ENCODE measurements at places on chromosomes 12 and 14.

GRCh38 chr14:104580961-104581360 is 1.4 kb downstream of the C14orf180 start:
- no peak for DNase-seq

GRCh38 chr12:56775638-56776037 is 12.5 kb downstream of the HSD17B6 start:
- no peak for DNase-seq

DNA sequence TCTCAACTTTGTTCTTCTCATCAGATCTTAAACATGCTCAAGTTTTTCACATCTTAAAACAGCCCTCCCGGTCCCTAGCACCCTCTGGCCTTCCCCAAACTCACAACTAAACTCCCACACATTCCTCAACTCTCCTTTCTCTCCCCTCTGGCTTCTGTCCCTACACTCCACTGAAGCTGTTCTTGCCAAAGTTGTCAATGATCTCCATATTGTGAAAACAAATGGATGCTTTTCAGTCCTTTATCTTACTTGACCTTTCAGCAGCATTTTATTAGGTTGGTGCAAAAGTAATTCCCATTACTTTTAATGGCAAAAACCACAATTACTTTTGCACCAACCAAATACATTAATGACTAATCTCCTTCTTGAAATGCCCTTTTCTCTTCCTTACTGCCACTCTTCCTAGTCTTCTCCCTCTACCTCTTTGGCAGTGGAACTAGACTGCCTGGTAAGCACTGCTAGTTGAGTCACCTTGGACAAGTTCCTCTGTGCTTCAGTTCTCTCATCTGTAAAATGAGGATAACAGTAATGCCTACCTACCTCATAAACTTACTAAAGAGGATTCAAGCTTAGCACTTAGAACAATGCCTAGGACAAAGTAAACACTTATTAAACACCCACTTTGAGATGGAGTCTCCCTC is 16.0 kb downstream of the CERS5 start:
- DNase-seq: no peak

DNA sequence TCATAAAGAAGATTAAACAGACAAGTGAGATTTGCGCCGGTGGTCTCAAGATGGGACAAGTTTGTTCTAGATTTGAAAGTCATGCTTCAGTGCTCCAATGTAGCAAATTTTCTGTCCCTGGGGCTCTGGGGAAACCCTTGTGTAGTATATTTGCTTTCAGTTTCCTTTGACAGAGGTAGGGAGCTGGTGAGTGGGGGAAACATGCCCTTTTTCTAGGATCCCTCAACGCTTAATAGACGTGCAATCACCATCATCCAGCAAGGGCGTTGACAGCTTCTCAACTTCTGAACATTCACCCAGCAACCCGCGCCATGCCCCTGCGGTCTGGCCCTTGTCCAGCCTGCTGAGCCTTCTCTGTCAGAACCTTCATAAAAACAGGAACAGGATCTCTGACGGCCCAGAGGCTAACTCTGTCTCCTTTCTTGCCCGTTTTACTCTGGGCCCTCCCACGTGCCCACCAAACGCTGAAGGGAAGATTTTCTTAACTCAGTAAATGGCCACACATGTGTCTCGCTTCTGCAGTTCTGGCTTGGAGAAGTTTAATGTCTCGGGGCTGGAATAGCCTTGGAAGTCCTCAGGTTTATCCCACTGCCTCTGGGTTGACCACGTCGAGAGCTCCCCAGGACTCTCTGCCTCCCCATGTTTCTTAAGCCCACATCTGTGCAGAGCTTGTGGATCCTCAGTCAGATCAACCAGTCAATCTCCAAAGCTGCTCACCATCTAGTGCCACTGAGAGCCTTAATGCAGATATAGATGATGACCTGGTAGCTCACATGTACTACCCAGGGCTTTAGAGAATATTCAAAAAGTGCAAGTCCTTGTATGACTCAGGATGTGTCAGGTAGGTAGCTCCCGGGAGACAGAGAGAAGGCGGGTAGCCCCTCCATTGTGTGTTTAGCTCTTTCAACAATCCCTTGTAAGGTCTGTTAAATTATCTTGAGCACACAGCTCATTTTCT is 58.1 kb upstream of the CCND2 start:
- DNase-seq: no peak

GRCh38 chr12:130242506-130242905 is 80.2 kb downstream of the FZD10 start:
- no peak for DNase-seq

GRCh38 chr14:77100961-77101360 is 2.9 kb downstream of the CIPC start:
- no peak for DNase-seq

DNA sequence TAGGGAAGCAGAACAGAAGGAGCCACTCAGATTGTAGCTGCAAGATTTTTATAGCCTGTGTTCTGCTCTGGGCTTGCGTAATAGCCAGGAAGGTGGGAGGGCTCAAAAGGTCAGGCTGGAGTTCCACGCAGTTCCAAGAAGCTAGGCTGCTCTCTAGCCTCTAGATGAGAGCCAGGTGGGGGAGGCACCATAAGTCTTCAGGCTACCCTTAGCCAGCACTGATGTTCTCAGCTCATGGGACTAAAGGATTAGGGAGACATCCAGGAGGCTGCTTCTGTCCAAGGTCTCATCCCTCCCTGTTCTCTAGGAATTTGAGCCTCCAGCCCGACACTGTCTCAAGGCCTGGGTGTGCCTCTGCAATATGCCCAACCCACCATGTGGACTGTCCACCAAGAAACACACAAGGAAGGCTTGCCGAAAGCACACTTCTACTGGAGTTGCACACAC is 1.7 kb downstream of the LMBR1L start:
- peak; percentile 27 for DNase-seq

DNA sequence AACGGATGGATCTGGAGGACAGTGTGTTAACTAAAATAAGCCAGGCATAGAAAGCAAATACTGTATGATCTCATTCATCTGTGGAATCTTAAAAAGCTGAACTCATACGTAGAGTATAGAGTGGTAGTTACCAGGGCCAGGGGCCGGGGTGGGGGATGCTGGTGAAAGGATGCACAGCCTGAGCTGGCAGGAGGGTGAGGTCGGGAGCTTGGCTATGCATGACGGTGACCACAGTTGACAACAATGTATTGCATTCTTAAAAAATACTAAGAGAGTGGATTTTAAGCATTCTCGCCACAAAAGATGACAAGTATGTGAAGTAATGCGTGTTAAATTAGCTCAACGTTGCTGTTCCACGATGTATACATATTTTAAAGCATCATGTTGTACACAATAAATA is 351.3 kb downstream of the TMEM121 start:
- no peak for DNase-seq

- no peak for DNase-seq
These were observed 393.9 kb upstream of the RGS6 start for GRCh38 chr14:71538288-71538687.

DNA sequence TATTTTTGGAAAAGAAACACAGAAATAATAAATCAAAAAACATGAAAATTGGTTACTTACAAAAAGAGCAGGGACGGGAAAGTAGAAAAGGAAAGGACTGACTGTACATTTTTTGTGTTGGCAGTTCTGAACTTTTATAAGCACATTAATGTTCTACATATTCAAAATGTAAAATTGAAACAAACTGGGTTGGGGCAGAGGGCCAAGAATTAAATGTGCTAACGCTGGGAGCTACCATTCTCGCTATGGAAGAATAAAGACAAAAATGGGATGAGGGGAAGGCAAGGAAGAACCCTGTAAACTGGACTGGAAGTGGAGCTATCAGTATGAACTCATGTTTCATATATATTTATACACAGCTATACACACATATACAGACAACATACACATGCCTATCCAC is 24.5 kb downstream of the ATP2B1 start:
- DNase-seq: no peak

- no peak for DNase-seq
These were observed 283.5 kb upstream of the RGS6 start for GRCh38 chr14:71648725-71649124.

- no peak for DNase-seq
These were observed 5.5 kb downstream of the DNAH10 start for GRCh38 chr12:123767613-123768012.

DNA sequence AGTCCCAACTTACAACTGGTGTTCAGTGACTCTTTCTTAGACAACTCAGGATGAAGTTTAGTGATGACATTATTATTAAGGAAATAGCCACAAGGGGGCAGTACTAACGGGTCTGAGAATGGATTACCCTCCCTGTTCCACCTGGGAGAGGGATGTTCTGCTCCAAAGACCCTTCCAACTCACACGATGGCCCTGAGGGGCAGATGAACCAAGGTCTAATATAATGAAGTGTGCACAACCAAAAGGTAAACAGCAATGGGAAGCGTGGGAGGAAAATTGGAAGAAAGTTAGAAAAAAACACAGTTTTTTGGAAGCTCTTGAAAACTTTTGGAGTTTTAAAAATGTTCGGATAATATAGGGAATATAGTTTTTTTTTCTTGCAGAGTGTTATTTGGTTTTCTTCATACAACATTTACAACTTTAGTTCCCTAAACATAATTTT is 24.0 kb downstream of the FGF6 start:
- no peak for DNase-seq

- DNase-seq: no peak
These were observed 17.1 kb upstream of the NEK9 start for GRCh38 chr14:75143761-75144527.

DNA sequence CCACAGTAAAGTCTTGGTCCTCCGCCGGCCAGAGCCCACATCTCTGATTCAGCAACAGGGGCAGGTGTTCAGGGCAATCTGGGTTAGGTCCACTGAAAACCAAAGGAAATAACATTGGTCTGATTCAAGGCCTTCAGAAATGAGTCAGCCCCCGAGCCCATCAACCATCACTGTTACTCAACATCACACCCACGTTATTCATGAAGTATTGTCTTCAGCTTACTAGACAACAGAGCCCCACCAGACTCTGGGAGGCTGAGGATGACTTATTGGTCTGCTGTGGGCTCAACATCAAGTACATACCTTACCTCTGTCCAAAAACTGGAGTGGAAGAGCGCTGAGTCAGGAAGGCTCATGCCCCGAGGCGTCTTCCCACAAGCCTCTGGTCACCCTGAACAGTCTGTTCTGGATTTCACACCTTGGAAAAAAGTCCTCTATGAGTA is 97.5 kb downstream of the ZFP36L1 start:
- no peak for DNase-seq

GRCh38 chr12:70927356-70927755 is 6.8 kb upstream of the PTPRR start:
- no peak for DNase-seq

DNA sequence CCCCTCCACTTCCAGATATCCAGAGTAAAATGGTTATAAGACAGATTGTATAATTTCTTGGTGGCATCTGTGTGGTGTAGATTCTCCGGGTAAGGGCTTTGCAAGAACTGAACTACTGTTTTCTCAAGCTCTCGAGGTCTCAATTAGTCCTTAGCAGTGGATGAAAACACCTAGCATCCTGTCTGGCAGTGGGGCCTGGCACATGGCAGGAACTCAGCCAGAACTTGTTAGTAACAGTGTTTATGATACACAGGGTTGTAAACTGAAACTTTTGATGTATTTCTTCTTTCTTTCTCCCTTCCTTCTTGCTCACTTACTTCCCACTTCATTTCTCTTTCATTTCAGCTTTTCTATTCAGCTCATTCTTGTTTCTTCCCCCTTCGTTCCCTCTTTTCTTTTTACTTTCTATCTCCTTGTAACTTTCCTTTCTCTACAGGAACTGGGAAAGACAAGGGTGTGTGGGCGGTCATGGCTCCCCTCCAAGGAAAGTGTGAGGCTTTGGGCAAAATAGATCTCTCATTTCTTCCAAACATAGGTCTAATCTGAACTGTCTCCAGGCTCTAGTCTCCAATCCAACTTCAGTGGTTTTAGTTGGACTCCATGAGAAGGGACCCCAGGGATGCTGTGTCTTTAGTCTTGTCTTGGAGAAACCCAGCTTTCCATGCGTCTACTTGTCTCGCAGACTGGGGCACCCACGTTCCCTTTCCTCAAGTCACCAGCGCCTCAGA is 159.7 kb downstream of the PAH start:
- no peak for DNase-seq

GRCh38 chr12:122411537-122411936 is 10.9 kb downstream of the CLIP1 start:
- no peak for DNase-seq

GRCh38 chr14:99260116-99260515 is 11.9 kb downstream of the BCL11B start:
- DNase-seq: no peak

- DNase-seq: no peak
These were observed 80.5 kb upstream of the TMCC3 start for GRCh38 chr12:94730847-94731246.

GRCh38 chr14:61153431-61153830 is 127.7 kb downstream of the TMEM30B start:
- no peak for DNase-seq

DNA sequence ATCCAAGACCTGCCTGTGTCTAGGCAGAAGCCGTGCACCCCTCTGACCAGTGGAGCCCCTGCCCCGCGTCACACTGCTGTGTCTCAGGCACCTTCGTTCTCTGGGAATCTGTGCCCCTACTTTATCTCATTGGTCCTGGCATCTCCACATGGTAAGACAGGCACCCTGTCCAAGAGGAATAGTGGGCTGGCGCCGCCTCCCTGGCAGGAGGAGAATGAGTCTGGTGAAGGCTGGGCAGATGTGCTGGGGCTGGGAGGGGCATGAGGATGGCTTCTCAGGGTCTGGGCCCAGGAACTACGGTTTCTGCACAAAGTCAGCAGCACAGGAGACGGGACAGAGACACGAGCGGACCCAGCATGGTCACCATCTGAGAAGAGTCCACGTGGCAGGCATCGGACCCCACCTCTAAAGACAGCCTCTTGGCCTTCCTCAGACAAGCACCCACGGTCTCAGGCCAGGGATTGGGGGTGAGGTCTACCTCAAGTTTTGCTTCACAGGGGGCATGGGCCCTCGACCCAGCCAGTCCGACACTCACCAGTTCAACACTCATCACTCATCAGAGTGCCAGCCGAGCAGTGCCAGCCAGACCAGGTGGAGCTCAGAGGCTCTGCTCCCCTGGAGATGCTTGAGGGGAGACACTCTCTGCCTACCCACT is 306.7 kb downstream of the ADGRD1 start:
- DNase-seq: no peak

DNA sequence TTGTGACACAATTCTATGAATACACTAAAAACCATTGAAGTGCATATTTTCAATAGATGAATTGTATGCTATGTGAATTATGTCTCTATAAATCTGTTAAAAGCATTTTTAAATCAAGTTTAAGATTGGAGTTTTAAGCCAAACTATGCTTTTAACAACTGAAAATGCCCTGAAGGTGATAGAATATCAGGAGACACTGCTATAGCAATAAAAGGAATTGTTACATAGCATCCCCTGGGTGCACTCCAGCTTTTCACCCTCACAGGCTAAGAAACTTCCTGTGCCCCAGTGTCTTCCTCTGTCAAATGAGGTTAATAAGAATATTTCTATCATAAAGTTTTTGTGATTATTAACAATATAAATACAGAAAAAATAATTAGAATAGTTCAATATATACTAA is 472.7 kb upstream of the TMPO start:
- DNase-seq: no peak

- no peak for DNase-seq
These were observed 19.0 kb downstream of the FAM222A start for GRCh38 chr12:109732321-109733305.

DNA sequence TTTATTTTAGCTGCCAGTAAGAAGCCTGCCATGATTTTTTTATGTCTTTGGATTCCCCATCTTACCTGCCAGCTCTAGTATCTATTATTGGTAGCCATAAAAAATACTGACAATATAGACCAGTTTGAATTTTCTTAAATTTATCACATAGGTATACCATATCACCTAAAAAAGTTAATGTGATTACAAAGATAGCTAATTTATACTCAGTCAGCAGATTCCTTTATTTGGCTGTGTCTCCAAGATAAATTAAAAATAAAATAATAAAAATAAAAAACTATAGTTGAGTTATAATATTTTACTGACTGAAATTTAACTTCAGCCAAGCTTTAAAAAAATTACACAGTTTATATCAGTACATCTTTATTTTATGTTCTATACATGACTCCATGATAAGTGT is 128.3 kb downstream of the GPHN start:
- no peak for DNase-seq

Measured in substantia nigra (tissue), 51 donors.